ENCODE measurements at places on chromosomes 6 and 20.
A peak's percentile ranks its signal among the peaks of the same experiment; 100 is the strongest.

- peak; percentile 15 for DNase-seq
Measured at GRCh38 chr6:31396422-31397152, 6.8 kb upstream of the MICA start.

DNA sequence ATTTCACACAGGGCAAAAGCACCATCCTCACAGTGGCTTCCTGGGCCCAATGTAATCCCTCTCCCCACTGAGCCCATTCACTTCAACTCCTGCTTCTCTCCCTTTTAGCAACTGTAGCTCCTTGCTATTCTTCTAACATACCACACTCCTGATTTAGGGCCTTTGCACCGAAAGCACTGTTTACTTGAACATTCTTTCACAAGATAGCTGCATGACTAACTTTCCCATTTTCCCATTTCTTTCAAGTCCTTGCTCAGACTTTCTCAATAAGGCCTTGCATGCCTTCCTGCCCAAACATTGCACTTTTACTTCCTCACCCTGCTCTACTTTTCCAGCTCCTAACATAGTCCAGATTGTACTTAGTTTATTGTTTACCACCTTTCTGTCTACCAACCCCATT, 73.0 kb downstream of the SHPRH start:
- no peak for DNase-seq

DNA sequence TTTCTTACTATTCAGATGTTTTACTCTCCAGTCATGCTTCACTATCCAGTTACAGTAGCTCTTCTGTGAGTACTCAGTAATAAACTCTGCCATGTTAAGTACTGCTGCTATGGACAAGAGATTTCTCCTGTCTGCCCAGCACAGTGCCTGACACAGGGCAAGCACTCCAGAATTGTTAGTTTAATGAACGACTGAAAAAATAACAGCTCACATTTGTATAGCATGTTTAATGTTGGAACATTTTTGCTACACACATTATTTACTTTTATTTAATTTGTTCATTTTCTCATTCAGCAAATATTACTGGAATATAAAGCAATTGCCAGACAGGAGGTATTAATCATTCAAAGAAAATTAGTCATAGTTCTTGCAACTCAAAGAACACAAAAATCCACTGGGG, 142.6 kb upstream of the HMGN3 start:
- DNase-seq = no peak

DNA sequence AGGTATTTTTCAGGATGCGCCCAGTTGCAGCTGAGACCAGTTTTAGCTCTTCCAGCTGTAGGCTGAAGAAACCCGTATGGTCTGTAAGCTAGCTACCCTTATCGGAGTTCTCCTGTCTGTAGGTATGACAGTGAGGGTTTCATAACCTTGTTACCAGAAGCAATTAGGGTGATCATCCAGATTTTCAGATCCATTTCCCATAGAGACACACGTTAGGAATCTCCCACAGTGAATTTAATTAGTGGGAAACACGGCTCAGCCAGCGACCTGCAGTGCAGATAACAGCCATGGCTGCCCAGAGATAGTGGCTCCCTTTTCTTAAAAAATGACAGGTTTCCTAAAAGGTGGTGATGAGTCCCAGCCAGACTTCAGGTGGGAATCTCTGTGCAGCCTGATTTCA, 111.1 kb downstream of the BTBD3 start:
- DNase-seq = no peak

DNA sequence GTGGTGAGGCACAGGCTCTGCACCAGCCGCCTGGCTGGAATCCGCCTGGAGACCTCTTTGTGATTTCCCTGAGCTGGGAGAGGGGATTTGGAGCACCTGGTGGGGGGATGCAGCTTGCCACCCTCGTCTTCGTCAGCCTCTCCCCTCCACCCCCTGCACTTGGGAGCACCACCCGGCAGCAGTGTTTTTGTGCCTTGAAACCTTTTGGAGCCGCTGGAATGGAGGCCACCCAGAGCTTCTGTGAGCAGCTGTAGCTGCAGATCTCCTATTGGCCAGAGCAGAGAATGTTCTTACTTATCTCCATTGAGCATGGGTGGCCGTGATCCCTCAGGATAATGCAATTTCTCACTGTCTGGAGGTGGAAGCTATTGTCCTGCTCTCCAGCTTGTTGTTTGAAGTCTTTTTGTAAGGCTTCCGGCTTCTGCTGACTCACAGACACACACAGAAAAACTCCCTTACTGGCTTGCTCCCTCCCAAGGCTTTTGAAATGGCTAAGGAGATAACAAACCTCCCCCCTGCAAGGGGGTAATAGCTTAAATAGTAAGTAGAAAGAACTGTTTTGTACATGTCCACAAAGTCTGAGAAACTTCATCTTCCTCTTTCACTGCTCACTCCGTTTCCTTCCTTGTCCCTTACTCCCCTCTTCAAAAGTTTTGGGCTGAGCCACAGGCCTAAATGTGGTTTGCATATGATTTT, 271.2 kb downstream of the PRL start:
- DNase-seq = no peak

DNA sequence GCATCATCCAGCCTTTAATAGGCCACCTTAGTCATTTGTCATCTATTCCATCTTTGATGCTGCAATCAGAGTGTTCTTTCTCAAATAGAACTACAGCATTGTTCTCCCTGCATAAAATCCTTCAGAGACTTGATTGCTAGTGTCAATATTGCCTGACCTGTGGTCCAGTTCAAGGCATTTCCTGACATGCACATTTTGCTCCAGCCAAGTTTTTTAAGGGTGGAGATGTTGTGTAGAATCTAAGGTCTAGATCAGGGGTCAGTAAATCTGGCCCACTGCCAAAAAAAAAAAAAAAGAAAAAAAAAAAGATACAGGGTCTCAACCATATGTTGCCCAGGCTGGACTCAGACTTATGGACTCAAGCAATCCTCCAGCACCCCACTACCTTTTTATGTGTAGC, 354.4 kb downstream of the FRK start:
- DNase-seq = no peak

GRCh38 chr20:11090751-11091150, 417.0 kb upstream of the JAG1 start:
- peak; percentile 57 for DNase-seq

DNA sequence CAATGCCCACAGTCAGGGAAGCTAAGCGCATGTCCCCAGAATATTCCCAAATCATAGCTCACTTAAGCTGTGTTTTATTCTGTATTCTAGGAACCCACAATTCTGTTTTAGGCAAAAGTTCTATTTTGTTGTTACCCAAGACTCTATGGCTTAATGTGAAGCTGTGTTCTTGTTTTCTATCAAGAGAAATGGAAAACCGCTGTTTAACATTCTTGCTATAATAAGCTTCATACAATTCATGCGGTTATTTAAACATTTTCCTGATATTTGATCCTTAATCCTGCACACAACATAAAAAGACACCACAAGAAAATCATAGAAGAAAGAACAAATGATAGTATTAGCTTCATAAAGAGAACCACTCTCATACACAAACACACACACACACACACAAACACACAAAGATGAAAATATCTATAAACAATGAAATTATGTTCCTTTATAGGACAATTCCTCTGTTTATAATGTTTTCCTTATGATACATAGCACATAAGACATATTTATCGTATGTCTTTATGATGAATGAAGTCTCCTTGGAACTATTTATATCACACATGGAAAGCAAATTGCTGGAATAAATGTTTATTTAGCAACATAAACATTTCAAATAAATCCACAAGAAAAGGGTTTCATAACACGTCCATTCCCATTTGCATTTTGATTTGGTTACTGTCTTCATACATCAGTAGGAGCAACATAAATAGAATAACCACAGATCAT, 16.4 kb upstream of the COL21A1 start:
- no peak for DNase-seq

GRCh38 chr6:135600086-135600702, 102.7 kb upstream of the AHI1 start:
- peak; percentile 81 for DNase-seq

- DNase-seq = no peak
Measured at GRCh38 chr6:130526466-130526865, 160.6 kb downstream of the TMEM200A start.

DNA sequence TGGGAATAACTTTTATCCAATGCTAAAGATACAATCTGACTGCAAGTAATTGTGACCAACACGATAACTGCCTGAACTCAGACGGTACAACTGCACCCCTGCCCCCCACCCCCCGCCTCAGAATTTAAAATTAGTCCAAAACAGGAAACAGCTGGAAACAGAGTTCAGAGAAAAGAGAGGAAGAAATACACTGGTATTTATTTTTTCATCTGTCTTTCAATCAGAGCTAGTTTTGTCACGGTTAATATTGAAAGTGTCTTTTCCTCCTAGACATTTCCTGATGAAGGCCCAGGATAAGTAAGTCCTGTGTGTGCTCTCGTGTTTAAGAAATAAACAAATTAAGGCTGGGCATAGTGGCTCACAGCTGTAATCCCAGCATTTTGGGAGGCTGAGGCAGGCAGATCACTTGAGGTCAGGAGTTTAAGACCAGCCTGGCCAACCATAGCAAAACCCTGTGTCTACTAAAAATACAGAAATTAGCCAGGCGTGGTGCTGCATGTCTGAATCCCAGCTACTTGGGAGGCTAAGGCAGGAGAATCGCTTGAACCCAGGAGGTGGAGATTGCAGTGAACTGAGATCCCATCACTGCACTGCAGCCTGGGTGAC, 21.5 kb downstream of the ACSS1 start:
- no peak for DNase-seq

GRCh38 chr20:35360033-35360432, 51.7 kb downstream of the UQCC1 start:
- no peak for DNase-seq

DNA sequence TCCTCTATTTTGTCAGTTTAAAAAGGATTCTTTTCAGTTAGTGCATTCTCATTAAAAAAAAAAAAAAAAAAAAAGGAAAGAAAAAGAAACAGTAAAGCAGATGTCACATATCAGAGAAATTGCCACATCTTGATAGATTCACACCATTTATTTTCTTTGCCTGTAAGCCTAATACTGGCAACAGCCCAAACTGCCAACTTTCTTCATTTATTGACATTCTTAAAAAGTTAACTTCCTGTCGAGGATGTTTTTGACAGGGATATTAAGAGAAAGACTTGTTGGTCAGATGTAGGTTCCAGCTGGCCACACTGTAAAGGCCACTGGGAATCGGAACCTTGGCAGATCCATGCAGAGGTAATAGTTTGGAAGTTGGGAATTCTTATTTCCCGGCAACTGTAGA, 332.6 kb downstream of the NRN1 start:
- no peak for DNase-seq

DNA sequence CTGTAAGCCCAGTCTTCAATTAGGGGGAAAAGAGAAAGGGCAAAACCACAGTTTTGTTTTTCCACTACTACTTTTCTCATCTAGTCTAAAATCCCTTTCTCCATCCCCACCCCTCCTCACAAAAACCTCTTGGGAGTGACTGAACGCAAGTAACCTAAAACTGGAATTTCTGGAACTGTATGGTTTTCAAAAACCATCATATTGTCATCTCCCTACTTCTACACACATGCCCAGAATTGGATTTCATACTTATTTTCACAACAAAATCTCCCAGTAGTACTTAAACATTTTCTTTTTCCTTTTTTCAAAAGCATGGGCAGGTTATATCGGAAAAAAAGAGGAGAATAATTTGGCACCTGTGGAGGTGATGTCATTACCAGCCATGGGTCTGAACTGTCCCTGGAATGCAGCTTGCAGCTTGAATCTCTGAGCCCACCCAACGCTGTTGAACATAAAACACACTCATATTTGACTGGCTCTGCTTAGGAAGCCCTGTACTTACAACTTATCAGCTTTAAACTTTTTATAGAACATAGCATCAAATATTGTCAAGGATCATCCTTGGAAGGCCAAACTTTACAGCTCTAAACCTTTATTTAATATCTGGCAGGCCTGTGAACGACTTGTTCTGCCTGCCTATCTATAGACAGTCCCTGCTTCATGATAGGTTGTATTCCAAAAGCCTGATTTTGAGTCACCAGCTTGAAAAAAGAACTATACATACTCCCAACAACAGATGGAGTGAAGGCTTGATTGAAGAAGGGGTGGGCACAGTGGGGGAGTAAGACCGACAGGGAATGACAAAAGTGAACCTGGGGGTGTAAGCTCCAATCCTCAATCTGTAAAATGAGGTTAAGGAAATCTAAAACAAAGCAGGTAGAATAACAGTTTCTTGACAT, 59.3 kb downstream of the EPB41L2 start:
- no peak for DNase-seq

GRCh38 chr6:87968435-87969278, 79.0 kb upstream of the SPACA1 start:
- peak; percentile 10 for DNase-seq

- no peak for DNase-seq
Measured at GRCh38 chr6:105330364-105330763, 72.5 kb downstream of the PREP start.

DNA sequence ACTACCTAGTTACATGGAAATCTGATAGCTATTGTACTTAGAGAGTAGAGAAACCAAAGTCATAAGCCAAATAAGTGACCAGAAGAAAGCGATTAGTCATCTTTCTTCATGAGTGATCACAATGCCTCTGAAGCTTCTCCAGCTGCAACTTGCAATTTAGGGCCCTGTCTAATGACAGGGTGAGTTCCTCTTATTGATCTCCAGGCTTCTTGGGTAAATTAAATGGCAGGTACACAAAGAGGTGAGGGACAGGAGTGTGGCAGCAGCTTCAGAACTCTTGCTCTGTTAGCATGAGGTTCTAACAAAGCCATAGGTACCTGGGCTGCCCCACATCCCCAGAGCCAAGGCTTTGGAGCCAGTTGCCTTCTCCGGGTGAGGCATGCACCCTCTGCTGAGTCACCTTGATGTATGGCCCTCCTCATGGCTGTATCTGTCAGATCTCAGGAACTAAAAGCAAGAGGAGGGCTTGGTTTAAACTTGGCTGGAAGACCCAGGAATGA, 60.8 kb downstream of the PRDM1 start:
- no peak for DNase-seq

GRCh38 chr6:12024699-12025434, 12.8 kb downstream of the HIVEP1 start:
- DNase-seq = no peak

DNA sequence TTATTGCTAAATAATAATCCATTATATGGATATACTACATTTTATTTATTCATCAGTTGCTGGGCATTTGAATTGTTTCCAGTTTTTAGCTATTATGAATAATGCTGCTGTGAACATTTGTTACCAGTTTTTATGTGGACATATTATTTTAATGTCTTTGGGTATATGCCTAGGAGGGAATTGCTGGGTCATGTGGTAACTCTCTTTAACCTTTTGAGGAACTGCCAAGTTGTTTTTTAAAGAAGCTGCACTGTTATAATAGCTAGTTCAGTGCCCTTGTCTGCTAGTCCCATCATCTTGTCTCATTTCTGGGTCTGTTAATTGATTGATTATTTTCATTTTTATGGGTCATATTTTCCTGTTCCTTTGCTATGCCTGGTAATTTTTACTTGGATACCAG, 56.3 kb downstream of the FOXO3 start:
- DNase-seq = no peak

DNA sequence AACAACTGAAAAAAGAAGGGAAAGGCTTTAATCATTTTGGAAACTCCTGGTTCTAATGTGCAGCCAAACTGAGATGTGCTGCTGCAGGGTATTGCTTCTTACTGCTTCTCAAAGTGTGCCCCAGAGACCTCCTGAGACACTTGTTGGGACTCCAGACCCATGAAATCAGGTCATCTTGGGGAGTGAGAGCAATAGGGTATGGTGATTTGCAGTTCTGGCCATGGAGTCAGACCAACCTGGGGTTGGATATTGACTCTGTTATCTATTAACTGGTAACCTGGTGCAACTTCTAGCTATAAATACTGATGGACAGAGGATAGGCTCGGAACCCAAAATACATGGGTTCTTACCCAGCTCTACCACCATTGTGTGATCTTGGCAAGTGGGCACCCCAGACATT, 3.8 kb downstream of the TSPO2 start:
- no peak for DNase-seq

GRCh38 chr6:16659466-16660156, 101.6 kb downstream of the ATXN1 start:
- no peak for DNase-seq

Data from NCI-H2029 (cell line).